AG04450 (cell line): ENCODE measurements at places on chromosomes 3 and 15. TPM values are rescaled to one million over a fixed set of nuclear protein-coding genes. Genes with fewer than 3 reads are reported as not detected.

- DNase-seq = no peak
Observed at GRCh38 chr3:23067116-23067515, 136.0 kb upstream of the UBE2E2 start.

- DNase-seq = no peak
Observed at GRCh38 chr3:14000556-14000955, 120.7 kb upstream of the WNT7A start.

- DNase-seq = no peak
Observed at GRCh38 chr15:69661871-69662644, 209.4 kb downstream of the RPLP1 start.

GRCh38 chr3:38327335-38328009 is 19.1 kb upstream of the XYLB start:
- no peak for DNase-seq

GRCh38 chr3:71504250-71505036 is 79.1 kb downstream of the FOXP1 start:
- DNase-seq = peak; percentile 64

DNA sequence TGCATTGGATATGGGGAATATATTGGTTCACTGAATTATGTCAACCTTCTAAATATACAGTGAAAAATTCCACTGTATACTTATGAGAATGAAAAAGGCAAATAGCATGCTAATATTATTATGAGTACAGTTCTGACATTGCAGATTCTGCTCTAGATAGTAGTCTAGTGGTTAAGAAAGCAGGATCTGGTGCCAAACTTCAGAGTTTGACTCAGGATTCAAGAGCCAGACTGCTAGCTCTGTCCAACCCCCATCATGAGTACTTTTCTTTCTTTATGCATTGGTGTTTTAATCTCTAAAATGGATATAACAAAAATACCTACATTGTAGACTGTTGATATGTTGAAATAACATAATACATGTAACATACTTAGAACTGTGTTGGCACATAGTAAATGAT is 57.3 kb upstream of the PLSCR4 start:
- peak; percentile 30 for DNase-seq

DNA sequence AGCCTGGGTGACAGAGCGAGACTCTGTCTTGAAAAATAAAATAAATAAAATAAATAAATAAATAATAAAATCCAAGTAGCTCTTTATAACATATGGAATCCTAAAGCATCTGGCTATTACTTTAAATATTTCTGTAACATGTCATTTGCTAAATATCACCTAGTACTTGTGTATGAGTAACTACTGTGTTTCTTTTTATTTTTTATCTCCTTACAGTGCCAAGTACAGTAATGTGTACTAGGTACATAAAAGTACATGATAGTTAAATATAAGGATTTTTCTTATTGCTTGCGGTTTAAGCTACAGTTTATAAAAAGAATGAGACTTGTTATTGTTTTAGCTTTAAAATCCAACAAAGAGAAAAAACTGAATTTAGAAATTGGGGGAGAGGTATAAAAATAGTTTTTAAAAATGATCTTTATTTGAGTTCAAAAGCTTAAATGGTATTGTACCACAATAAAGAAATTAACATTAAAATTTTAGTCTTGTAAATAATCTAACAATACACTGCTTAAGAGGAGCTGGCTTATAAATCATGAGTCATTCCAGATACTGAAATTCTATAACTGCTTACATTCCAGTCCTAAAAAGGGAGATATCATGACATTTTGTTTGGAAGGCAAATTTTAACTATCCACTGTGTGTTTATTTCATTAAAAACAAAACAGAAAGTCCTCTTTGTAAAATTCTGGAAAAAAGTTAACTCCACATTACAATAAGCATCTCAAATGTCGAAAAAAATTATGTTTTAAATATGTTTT is 73.1 kb downstream of the FGF7 start:
- DNase-seq = peak; percentile 32

- no peak for DNase-seq
Observed at GRCh38 chr15:77578641-77579372, 53.9 kb downstream of the LINGO1 start.

DNA sequence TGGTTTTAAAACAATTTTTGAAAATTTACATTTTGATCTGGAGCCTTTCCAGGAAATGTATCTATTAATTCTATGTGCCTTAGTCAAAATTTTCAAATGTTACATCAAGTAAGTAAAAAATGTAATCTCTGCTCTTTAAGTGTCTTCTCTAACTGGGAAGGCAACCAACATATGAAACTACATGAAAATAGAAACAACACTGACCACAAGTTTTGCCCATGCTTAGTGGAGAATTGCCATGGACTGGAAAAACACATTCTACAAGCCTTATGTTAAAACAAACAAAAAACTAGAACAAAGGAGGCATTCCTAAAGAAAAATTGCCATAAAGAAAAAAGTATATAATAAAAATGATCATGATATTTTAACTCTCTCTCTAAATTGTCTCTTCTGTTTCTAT is 75.9 kb upstream of the SPRED1 start:
- no peak for DNase-seq

DNA sequence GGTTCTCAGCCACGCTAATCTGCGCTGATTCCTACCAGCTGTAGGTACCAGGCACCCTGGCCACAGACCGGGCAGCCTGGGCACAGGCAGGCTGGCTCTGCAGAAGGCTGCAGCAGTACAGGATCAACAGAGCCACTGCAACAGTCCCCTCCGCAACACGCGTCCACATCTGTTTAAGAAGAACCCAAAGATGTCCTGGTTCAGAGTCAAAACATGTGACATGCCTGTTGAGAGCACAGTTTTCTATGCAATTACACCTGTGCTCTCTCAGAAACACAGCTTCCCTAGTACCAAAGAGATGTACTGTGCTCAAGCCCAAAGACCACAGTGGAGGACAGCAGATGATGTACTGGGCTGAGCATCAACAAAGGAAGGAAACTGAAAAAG is 18.8 kb downstream of the LRIG1 start:
- DNase-seq = no peak

GRCh38 chr15:81301815-81302399 is 22.0 kb downstream of the STARD5 start:
- no peak for DNase-seq

DNA sequence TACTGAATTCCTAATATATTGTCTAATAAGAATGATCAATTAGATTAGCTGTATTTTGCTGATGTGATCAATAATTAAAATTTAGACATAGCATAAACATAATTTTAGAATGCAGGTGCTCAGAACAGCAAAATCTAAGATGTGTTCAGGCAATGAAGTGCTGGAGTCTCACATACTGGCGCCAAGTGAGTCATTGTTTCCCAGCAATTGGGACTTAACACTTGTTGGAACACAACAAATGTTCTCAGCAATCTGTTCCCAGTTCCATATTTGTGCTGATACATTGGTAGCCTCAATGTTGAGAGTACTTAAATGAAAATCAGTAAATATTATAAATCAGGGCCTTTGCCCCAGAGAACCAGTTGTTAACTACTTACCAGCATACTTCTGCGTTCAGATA is 619.0 kb downstream of the ROBO1 start:
- no peak for DNase-seq

DNA sequence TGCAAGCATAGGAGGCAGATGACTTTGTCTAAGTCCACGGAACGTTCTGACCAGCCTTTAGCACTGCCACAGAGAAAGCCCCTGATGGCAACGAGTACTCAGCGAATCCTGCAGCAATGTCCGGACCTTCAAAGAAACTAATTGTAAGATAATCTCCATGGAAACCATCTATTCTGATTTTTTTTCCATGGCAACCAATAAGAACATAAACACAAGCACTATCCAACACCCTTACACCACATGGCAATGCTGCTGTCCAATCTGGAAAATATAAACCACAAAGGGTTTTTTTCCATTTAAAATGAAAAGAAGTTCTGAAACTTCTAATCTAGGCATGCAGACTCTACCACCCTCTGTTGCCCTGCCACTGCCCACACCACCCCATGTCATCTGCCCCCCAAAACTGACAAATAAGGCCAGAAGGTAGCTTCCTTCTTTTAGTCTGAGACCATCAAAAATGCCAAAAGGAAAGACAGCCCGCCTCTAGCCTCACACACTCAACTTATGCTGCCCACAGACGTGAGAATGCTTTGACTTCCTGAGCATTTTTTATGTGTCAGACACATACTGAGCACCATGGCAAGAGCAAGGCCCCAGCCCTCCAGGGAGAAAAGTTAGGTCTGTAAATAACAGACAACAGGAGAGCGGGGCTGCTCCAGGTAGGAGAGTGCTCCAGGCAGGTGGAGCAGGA is 44.5 kb downstream of the POC1A start:
- DNase-seq = no peak

- DNase-seq = no peak
Observed at GRCh38 chr3:100902572-100902971, 90.6 kb downstream of the ABI3BP start.

- DNase-seq = no peak
Observed at GRCh38 chr3:50226888-50227389, 9.1 kb upstream of the GNAI2 start.

GRCh38 chr3:178152031-178152806 is 384.0 kb upstream of the KCNMB2 start:
- no peak for DNase-seq

DNA sequence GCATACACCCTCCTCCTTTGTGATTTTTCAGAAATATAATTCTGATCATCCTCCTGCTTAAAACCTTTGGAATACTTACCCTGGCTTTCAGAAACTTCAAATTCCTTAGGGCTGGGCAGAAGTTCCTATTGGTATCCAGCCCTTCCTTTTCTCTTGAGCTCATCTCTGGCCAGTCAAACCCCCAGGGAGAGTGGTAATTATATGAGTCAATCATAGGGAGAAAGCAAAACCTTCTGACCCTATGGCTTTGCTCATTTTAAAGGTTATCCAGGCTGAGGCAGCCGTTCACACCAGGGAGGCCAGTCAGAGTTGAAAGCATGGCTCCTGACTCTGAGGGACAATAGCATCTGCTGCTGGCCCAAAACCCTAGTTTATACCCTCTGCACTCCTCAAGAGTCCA is 23.9 kb upstream of the CTNNB1 start:
- DNase-seq = no peak

DNA sequence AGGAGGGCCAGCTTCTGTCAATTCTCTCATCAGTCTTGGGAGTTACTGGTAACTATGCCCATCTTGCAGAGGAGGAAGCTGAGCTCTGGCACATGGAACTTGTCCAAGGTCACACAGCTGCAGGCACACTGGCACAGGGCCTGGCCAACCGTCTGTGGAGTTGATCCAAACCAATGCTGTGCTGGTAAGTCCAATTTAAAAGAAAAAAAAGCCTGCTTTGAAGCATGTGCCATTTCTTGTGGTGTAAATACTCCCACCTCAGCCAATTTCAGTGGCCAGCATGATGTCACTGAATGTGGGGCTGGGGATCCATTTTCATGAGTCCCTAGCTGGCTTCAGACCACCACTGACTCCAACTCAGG is 83.4 kb downstream of the CHSY1 start:
- DNase-seq = no peak

DNA sequence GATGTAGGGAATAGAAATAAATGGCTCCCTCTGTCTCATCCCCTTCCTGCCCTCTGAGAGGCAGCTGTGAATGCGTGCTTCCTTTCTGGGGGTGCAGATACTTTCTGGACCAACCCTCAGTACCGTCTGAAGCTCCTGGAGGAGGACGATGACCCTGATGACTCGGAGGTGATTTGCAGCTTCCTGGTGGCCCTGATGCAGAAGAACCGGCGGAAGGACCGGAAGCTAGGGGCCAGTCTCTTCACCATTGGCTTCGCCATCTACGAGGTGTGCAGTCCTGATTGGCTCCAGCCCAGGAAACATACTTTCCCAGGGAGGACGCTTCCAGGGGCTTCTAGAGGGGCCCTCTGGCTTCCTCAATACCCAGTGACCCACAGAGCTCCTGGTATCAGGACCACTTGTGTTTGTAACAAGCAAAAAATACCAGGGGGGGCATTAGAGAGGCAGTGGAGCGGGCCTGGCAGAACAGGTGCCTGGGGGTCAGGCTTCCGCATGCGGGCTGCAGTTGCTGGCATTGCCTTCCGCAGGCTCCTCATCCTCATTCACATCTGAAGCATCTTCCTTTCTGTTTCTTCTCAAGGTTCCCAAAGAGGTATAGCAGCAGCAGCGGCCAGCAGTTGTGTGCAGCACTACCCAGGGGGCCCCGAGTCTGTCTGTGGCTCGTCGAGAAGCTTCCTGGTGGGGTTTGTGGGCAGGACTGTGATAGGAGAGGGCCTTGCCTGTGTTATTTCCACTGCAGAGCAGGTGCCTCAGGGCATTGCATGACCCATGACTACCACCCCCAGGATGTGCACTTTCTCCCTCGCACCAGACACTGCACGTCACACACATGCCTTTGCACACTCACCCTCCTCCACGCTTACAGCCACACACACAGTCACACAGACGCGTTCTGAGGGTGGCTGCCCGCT is 42.5 kb downstream of the CAPN3 start:
- DNase-seq = no peak

GRCh38 chr15:55589287-55589686 is 1.1 kb upstream of the PYGO1 start:
- no peak for DNase-seq

GPR156 gene
- polyA plus RNA-seq = 0.22 and 0.31 TPM in 2 replicates

SELENOK gene
- polyA plus RNA-seq = 42.1 and 58.5 TPM in 2 replicates

DBR1 gene
- polyA plus RNA-seq = 10.5 and 12.8 TPM in 2 replicates

C2CD4A gene
- polyA plus RNA-seq = not detected in 2 replicates

CFAP91 gene
- not detected in 2 replicates for polyA plus RNA-seq

PSTPIP1 gene
- polyA plus RNA-seq = 0.21 and 0.30 TPM in 2 replicates

ADAMTS17 gene
- 0.05 and 0.06 TPM in 2 replicates for polyA plus RNA-seq

C3orf85 gene
- polyA plus RNA-seq = not detected in 2 replicates

OR5H2 gene
- not detected in 2 replicates for polyA plus RNA-seq

UROC1 gene
- polyA plus RNA-seq = not detected in 2 replicates
